Sigmoid colon (tissue), 7 donors: ENCODE measurements at places on chromosomes 2 and 18. TPM values are rescaled to one million over a fixed set of nuclear protein-coding genes. Genes with fewer than 3 reads are reported as not detected.
A peak's percentile ranks its signal among the peaks of the same experiment; 100 is the strongest.

DNA sequence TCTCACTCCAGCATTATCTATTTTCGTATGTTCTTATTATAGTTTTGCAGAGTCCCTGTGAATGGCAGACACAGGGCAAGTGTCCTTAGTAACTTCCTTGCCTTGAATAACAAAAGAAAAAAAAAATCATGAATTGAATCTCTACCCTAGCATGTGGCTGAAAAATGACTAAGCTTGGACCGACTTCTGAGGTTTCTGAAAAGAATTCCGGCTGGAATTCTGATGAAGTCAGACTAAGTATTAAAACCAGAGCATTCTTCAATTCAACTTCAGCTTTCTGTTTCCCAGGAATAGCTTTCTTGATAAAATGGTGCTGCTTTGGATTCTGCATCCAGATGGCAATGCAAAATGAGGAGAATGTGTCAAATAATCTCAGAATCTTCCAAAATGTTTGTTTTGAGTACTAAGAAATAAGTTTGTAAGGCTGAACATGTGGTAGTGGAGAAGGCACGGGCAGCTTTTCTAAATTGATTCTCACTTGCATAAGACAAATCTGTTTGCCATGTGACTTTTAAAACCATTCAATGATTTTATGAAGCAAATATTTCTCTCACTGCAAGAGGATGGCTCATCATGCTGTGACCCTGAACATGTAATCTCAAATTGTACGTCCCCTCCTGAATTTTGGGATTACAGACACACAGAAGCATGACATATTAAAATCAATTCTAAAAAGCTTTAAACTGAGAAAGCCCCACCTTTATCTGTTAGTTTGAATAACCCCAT, 1462.8 kb upstream of the LRRTM1 start:
- DNase-seq = no peak
- no peak overlapping the region for H3K4me3 ChIP-seq
- H3K36me3 ChIP-seq = no peaks in the 10 kb centered on the region
- no peaks in the 10 kb centered on the region for H3K4me1 ChIP-seq
- no peaks in the 10 kb centered on the region for H3K27me3 ChIP-seq
- no peak overlapping the region for H3K27ac ChIP-seq

GKN1 gene
- not detected for total RNA-seq

NTSR2 gene
- not detected for total RNA-seq

DNA sequence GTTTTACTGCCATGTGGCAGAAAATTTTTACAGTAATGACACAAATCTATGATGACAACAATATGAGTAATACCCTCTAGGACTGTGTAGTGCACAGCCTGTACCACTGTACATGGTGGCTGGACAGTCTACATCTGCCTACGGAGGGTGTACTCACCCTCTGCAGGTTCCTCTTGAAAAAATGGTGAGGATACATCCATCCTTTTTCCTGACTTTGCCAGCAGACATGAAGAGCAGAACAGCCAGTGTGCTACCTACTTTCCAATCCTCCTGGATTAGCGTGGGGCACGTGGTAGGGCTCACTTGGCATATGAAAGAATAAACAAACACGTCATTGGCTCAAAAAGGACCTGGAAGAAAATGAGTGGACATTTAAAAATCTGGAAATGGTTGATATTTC, 62.6 kb downstream of the TRPM8 start:
- H3K36me3 ChIP-seq = no peaks in the 10 kb centered on the region
- H3K27ac ChIP-seq = no peak overlapping the region
- no peak overlapping the region for H3K4me3 ChIP-seq
- no peak for DNase-seq
- H3K27me3 ChIP-seq = peaks cover 15% of the 10 kb centered on the region

- peaks cover 33% of the 10 kb centered on the region for H3K36me3 ChIP-seq
- no peaks in the 10 kb centered on the region for H3K4me1 ChIP-seq
- no peak overlapping the region for H3K27ac ChIP-seq
- no peaks in the 10 kb centered on the region for H3K27me3 ChIP-seq
- no peak for DNase-seq
Measured at GRCh38 chr2:88177556-88177955, 7.4 kb downstream of the THNSL2 start.

HSPD1 gene
- 98.9 TPM for total RNA-seq

OSBPL1A gene
- total RNA-seq = 92.4 TPM

DNA sequence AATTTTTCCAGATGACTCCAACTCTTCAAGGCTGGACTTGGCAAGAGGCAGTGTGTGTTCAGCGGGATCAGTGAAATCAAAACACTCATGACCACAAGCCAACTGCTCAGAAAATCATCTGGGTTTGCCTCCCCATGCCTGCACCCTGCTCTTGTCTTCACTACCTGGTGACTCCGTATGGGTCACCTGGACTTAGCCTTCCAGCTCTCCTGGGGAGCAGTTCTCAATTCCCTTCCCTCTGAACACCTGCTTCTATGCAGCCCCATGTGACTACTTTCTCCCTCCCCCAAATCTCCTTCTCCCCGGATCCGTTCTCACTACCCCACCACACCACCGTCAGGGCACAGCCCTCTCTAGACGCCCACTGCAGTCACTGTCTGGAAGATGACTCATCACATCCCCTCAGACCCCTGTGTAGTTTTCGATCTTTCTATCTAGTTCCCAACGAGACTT, 130.2 kb upstream of the ID2 start:
- H3K36me3 ChIP-seq = no peaks in the 10 kb centered on the region
- H3K27ac ChIP-seq = no peak overlapping the region
- H3K4me3 ChIP-seq = no peak overlapping the region
- no peaks in the 10 kb centered on the region for H3K27me3 ChIP-seq
- no peaks in the 10 kb centered on the region for H3K4me1 ChIP-seq

CD207 gene
- not detected for total RNA-seq

GRCh38 chr2:46236006-46236875, 61.0 kb upstream of the EPAS1 start:
- H3K27me3 ChIP-seq = no peaks in the 10 kb centered on the region
- no peaks in the 10 kb centered on the region for H3K36me3 ChIP-seq
- DNase-seq = no peak
- no peak overlapping the region for H3K27ac ChIP-seq
- no peaks in the 10 kb centered on the region for H3K4me1 ChIP-seq
- no peak overlapping the region for H3K4me3 ChIP-seq

DNA sequence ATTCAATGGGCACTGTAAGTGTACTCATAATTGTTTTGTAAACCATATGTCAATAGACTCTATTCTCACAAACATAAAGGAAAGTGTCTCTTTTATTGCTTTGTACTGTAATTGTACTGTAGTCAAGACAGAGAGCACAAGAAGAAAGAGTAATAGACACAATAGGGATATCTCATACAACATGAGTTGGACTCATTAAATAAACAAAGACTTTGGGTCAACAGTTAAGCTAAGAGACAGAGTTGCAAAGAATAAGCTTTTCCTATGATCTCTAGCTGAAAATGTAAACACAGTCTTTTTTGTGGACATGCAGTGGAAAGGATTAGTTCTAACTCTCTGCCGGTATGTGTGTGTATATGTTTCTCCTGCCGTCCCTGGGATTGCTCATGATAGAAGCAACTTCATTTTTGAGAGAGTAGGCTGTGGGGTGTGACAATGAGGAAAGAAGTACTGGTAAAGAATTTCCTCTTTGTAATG, 13.9 kb upstream of the KYNU start:
- H3K36me3 ChIP-seq = no peaks in the 10 kb centered on the region
- no peak overlapping the region for H3K27ac ChIP-seq
- H3K4me1 ChIP-seq = no peaks in the 10 kb centered on the region
- DNase-seq = no peak
- H3K27me3 ChIP-seq = no peaks in the 10 kb centered on the region

MYO7B gene
- 3.0 TPM for total RNA-seq

GRCh38 chr2:200525066-200525465, 941 bp upstream of the SGO2 start:
- no peak for DNase-seq
- H3K4me3 ChIP-seq = no peak overlapping the region
- no peaks in the 10 kb centered on the region for H3K36me3 ChIP-seq
- no peaks in the 10 kb centered on the region for H3K27me3 ChIP-seq
- no peak overlapping the region for H3K27ac ChIP-seq

- no peaks in the 10 kb centered on the region for H3K4me1 ChIP-seq
- H3K36me3 ChIP-seq = no peaks in the 10 kb centered on the region
- DNase-seq = no peak
- H3K27me3 ChIP-seq = no peaks in the 10 kb centered on the region
- H3K4me3 ChIP-seq = no peak overlapping the region
Measured at GRCh38 chr2:50066873-50067272, 912.6 kb upstream of the FSHR start.

GRCh38 chr2:189762229-189762550, 402 bp downstream of the OSGEPL1 start:
- no peaks in the 10 kb centered on the region for H3K27me3 ChIP-seq
- peak overlapping the region; percentile 64 for H3K4me3 ChIP-seq
- H3K4me1 ChIP-seq = no peaks in the 10 kb centered on the region
- peak overlapping the region; percentile 89 for H3K27ac ChIP-seq
- no peaks in the 10 kb centered on the region for H3K36me3 ChIP-seq

OXER1 gene
- 0.83 TPM for total RNA-seq

MARCO gene
- 15.7 TPM for total RNA-seq

- no peaks in the 10 kb centered on the region for H3K27me3 ChIP-seq
- H3K36me3 ChIP-seq = peaks cover 6% of the 10 kb centered on the region
- H3K27ac ChIP-seq = no peak overlapping the region
Measured at GRCh38 chr2:229815858-229816257, 101.5 kb upstream of the DNER start.

TFPI gene
- 78.8 TPM for total RNA-seq

DNA sequence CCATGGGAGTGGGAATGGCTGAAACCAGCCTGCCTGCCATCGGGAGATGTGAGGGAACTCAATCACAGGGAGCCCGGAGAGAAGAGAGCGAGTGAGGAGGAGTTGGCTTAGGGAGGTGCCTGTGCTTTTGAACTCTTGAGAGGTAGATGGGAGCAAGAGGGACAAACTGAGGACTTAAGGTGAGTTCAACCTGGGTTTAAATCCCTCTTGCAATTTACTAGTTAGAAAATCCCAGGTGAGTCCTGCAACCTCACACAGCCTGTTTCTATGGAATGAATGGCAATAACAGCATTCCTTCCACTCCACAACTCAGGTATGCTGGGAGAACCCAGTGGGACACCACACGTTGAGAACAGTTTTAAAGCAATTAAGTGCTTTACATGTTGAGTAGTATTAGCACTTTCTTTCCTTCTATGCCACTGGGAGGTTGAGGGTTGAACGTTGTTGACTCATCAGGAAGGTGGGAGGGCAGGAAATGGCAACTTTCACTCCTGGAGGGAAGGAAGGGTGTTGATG, 57.3 kb downstream of the VIT start:
- H3K4me1 ChIP-seq = no peaks in the 10 kb centered on the region
- DNase-seq = no peak

DNA sequence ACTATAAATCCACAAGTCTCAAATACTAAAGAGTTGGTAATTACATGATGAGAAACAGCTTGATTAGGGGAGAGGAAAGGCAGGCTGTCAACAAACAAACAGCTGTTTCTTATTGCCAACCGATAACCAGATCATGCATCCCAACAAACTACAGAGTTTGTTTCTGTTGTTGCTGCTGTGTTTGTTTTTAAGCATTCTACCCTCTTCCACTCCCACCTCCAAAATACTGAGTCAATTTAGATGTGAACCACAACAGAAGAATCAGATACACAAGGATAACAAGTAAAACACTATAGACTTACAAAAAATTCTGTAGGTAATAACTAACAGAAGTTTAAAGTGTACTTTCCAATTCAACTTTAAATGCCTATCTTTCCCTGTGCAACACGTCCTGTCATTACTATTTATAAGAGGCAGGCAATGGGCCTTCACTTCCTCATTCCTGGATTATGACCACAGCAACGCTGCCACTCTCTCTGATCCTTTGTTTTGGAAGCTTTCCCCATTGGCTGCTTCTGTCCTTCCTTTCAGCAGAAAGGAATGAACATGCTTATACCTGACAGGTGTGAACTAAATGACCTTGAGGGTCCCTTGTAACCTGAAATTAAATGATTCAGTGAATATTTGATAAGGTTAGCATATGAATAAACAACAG, 152.0 kb downstream of the SRBD1 start:
- no peaks in the 10 kb centered on the region for H3K36me3 ChIP-seq
- no peak for DNase-seq
- H3K4me3 ChIP-seq = no peak overlapping the region
- H3K4me1 ChIP-seq = peaks cover 14% of the 10 kb centered on the region
- H3K27ac ChIP-seq = no peak overlapping the region

ALPG gene
- not detected for total RNA-seq

SRD5A2 gene
- total RNA-seq = not detected

DNA sequence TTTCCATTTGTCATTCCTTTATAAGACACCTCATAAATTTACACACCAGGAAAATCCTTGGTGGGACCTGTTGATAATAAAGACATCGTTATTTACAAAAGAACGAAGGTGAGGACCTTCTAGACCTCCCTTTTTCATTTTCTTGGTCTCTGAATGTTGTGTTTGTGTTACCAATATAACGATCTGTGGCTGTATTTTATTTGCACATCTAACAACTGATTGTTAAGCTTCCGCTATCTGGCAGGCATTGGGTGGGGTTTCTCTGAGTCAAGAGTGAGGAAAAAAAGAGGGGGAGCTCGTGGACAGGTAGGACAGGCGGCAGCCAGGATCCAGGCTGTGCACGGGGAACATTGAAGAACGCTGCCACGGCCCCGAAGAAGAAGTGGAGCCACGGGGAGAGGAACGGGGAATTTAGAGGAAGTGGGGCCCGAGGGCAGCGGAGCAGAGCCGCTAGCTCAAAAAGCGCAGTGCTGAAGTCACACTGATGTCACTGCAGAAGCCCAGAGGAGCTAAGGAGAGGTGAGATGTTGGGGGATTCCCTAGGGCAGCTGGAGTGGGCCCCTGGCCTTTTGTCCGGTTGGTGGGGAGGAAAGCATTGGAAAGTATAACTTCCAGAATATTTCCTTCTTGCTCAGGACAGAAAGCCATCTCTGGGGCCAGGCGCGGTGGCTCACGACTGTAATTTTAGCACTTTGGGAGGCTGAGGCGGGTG, 20.9 kb upstream of the DNMT3A start:
- H3K36me3 ChIP-seq = no peaks in the 10 kb centered on the region
- H3K27ac ChIP-seq = peak overlapping the region; percentile 35
- peak overlapping the region; percentile 46 for H3K4me3 ChIP-seq
- DNase-seq = peak; percentile 79

GPBAR1 gene
- 3.1 TPM for total RNA-seq

GRCh38 chr18:57533868-57534510, 52.5 kb downstream of the FECH start:
- H3K27ac ChIP-seq = no peak overlapping the region
- H3K27me3 ChIP-seq = no peaks in the 10 kb centered on the region
- no peaks in the 10 kb centered on the region for H3K36me3 ChIP-seq
- no peak overlapping the region for H3K4me3 ChIP-seq
- no peaks in the 10 kb centered on the region for H3K4me1 ChIP-seq

GRCh38 chr2:164569378-164569777, 51.9 kb downstream of the GRB14 start:
- H3K4me1 ChIP-seq = no peaks in the 10 kb centered on the region
- H3K36me3 ChIP-seq = no peaks in the 10 kb centered on the region
- H3K27ac ChIP-seq = peak overlapping the region; percentile 23
- no peaks in the 10 kb centered on the region for H3K27me3 ChIP-seq
- H3K4me3 ChIP-seq = no peak overlapping the region
- DNase-seq = no peak

DSEL gene
- total RNA-seq = 15.3 TPM

- H3K36me3 ChIP-seq = no peaks in the 10 kb centered on the region
- no peak for DNase-seq
- no peaks in the 10 kb centered on the region for H3K27me3 ChIP-seq
- H3K4me1 ChIP-seq = no peaks in the 10 kb centered on the region
- no peak overlapping the region for H3K27ac ChIP-seq
Measured at GRCh38 chr2:162424816-162425215, 80.9 kb downstream of the GCA start.

DSG1 gene
- not detected for total RNA-seq

- no peaks in the 10 kb centered on the region for H3K27me3 ChIP-seq
- DNase-seq = no peak
- H3K4me3 ChIP-seq = no peak overlapping the region
- no peak overlapping the region for H3K27ac ChIP-seq
Measured at GRCh38 chr2:103887625-103888024, 966.3 kb upstream of the POU3F3 start.

ECEL1 gene
- 0.16 TPM for total RNA-seq

KIF5C gene
- total RNA-seq = 7.6 TPM
